ENCODE measurements at places on chromosomes 11 and 22.
A peak's percentile ranks its signal among the peaks of the same experiment; 100 is the strongest.

DNA sequence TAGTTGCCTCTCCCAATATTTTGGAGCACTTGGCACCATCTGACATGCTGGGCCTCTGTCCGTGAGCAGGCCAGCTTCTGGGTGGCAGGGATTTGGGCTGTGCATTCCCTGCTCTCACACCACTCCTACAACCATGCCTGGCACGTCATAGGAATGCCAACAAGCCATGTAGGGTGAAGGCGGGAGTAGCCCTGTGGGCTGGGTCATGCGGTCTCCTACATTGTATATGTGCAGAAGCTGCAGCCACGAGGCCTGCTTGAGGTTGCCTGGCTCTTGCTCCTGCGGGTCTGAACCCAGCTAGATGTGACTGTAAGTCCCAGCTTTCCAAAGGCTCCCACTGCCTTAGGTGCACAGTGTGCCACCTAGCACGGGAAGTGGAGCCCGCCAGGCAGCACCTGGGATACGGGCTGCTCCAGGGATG is 14.5 kb downstream of the MYEOV start:
- DNase-seq, result no peak

GRCh38 chr22:43239193-43239780 is 52.4 kb upstream of the TTLL12 start:
- DNase-seq, result no peak

- DNase-seq, result no peak
These were observed 96.3 kb upstream of the PRDM11 start for GRCh38 chr11:45050111-45050510.

DNA sequence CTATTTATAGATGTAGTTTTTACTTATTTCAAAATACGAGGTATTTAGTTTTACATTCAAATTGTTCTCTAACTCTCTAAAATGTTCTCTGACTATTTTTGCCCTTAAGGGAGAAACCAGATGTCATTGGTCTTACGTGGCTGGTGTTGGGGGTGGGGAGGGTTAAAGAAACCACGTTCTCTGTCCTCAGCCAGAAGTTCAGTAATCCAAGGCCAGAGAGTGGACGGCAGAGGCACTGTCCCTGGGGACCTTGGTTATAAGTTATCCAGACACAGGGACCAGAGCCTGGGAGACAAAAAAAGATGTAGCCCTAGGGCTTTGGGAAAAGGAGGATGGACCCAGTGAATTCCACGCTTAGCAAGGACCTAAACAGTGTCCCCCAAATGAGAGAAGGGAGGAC is 706 bp upstream of the OR51E1 start:
- DNase-seq, result no peak

GRCh38 chr11:82790723-82791484 is 57.2 kb upstream of the FAM181B start:
- no peak for DNase-seq

- peak; percentile 2 for DNase-seq
These were observed 185.2 kb upstream of the DDI1 start for GRCh38 chr11:103851166-103851651.

- no peak for DNase-seq
These were observed 6.2 kb downstream of the NAA40 start for GRCh38 chr11:63944987-63945386.

DNA sequence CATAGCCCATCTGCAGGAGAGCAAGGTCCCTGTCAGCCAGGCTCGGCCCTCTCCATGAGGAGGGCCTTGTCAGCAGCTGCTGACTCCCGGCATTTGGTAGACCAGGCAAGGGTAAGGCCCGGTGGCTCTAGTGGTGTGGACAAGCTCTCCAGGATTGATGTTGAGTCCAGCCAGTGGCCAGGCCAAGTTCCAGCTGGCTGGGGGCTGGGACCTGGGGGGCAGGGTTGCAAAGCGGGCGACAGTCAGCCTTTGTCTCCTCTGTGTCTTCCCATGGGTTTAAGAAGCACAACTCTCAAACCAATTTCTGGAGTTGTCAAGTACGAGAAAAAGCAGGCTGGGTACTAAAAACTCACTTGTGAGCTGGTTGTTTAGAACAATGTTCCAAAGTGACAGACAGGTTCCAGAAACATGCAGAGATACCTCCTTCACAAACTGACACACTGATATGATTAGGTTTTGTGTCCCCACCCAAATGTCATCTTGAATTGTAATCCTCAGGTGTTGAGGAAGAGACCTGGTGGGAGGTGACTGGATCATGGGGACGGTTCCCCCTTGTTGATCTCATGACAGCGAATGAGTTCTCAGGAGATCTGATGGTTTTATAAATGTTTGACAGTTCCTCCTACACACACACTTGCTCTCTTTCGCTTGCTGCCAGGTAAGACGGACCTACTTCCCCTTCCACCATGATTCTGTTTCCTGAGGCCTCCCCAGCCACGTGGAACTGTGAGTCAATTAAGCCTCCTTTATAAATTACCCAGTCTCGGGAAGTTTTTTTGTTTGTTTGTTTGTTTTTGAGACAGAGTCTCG is 52.3 kb upstream of the SERPIND1 start:
- DNase-seq, result no peak

GRCh38 chr11:94796863-94797262 is 28.7 kb downstream of the AMOTL1 start:
- DNase-seq, result no peak

- no peak for DNase-seq
These were observed 17.5 kb downstream of the CTTN start for GRCh38 chr11:70415642-70416395.

DNA sequence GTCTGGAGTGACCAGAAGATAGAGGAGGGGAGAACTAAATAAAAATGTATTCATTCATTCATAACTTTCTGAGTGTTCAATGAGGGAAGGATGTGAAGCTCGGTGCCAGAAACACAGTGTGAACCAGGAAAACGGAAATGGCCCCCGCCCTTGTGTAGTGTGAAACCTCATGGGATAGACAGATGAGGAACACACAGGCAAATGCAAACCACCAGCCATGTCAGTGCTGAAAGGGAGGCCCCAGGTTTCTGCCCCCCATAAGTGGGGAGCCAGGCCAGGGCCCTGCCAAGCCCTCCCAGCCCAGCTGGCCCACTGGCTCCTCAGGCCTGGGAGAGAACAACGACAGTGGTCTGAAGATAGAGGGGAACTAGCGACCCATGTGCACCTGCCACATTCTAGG is 30.5 kb downstream of the LARGE1 start:
- DNase-seq, result no peak

- no peak for DNase-seq
These were observed 40.3 kb downstream of the ALX4 start for GRCh38 chr11:44269369-44270351.

DNA sequence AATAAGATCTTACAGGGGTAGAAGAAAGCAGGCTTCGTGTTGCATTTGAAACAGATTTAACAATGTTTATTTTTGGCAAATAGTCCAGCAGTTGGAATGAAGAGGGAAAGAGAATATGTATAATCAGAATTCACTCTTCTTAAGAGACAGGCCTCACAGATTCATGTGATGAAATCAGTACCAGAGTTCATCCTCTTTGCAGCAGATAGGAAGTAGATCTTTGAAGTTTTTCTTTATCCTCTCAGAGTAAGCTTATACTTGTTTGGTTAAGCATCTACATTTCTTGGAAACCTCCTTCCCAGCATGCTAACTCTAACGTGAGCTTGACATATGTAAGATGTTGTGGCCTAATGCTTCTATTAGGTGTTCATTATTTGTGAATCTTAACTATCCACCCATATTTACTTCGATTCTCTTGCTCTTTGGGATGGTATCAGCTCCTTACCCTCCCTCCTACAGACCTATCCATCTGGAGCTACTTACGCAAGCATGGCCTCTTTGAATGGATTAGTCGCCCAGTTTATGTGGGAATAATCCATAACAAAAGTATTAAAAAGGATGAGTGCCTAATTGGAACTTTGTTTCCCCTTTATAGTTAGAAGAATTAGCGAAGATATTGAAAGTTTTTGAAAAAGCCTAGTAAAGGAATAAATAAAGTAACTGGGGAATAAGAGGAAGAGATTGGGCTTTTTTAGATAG is 80.1 kb downstream of the PRMT3 start:
- DNase-seq, result no peak

- DNase-seq, result no peak
These were observed 66.8 kb downstream of the LRP5 start for GRCh38 chr11:68379206-68379605.

DNA sequence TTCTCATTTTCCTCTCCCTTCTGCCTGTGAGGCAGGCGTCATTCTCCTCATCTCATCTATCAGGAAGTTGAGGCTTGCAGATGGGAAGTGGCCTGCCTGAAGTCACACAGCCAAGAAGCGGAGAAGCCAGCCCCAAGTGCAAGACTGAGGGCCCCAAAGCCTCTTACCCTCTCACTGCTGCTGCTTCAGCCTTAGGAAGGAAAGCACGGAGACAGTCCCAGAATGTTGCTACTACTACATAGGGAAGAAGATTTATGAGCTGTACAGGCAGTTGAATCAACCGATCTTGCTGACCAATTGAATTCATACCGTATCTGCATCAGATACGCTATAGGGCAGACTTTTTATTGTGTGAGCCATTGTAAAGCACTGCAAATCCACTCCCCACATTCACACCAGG is 89.0 kb downstream of the CWC15 start:
- DNase-seq, result no peak

DNA sequence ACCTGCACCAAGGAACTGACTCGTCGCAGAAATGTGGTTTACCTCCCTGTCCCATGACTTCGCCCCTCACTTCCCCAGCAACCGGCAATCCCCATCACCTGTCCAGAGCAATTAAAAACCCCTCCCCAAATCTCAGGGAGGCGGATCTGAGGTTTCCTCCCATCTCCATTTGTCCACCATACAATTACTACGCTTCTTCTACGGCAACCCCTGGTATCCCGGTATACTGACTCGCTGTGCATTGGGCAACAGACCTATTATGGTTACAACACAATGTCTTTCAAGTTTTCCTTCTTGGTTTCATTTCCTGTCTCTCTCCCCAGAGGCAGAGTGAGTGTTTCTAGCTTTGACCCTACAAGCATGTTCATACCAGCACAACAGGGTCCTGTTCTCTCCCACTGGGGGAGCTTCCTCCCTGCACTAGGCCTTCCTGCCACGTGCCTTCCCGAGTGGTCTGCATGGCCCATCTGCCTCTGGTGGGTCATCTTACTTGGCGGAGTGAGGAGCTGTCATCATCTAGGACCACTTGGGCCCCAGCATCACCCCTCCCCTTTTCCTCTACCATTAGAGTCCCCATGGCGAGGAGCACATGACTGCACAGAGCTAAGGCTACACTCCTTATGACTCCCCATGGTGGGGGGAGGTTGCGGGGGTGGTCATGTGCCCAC is 30.3 kb upstream of the NAP1L4 start:
- no peak for DNase-seq

- DNase-seq, result no peak
These were observed 18.7 kb downstream of the ZNF74 start for GRCh38 chr22:20412474-20413216.

- no peak for DNase-seq
These were observed 56.7 kb downstream of the GRAMD4 start for GRCh38 chr22:46676881-46677280.

DNA sequence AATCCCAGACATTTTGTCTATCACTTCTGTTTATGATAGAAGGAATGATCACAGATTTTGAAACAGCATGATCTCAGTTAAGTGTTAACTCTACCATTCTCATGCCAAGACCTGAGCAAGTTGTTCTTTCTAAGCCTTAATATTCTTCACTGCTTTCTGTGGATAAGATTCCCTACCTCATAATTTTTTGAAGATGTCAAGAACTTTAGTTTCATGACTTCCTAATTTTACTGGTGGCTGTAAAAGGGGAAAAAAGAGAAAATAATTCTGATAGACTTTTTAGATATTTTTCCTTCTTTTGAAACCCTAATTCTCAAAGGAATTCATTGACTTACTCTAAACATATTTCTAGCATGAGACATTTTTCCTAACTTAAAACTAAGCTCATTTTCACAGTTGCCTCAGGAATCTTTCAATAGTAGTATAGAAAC is 520.0 kb upstream of the LUZP2 start:
- DNase-seq, result no peak

- no peak for DNase-seq
These were observed 88.5 kb downstream of the BRD1 start for GRCh38 chr22:49739138-49739537.

DNA sequence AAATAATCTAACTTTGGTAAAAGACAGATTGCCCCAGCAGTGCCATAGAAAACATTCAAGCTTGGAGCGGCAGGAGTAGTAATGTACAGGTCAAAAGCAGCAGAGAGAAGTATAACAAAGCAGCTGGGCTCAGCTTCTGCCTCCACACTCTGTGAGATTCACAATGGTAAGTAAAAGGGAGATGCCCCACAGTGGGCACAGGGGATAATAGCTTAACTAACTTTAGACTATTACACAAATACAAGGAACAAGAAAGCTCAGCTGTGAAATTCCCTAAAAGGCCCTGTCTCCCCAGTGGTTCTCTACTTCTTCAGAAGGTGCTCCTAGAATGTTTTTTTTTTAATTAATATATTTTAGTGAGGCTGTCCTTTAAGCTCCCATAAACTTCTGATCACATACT is 28.0 kb downstream of the RDX start:
- DNase-seq, result no peak

All from ACHN (cell line).